ENCODE measurements at places on chromosomes 5 and 9.

- peaks cover 79% of the 10 kb centered on the region for H3K36me3 ChIP-seq
- H3K27me3 ChIP-seq = no peaks in the 10 kb centered on the region
- no peak overlapping the region for H3K4me3 ChIP-seq
- peak overlapping the region; percentile 63 for H3K27ac ChIP-seq
- no peak for DNase-seq
Observed at GRCh38 chr5:177336112-177336511, 15.4 kb downstream of the LMAN2 start.

DNA sequence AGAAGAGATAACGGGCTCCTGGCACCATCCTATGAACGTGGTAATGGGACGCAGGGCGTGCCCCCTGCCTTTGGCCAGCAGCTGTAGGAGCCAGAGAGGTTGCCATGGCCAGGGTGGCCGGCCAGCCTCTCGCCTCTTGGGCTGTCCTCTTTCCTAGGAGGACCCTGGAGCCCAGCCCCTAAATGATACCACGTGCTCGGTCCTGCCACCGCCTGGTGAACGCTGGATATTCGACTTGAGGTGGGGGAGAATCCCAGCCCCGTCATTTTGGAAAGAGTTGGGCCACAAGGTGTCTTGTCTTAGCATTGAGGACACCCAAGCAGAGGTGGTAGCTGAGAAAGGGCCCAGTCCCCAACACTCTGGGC lies 391 bp upstream of the NRG2 start:
- H3K36me3 ChIP-seq = no peaks in the 10 kb centered on the region
- H3K4me1 ChIP-seq = peaks cover 51% of the 10 kb centered on the region
- DNase-seq = peak; percentile 20
- H3K4me3 ChIP-seq = peak overlapping the region; percentile 86
- no peaks in the 10 kb centered on the region for H3K27me3 ChIP-seq
- peak overlapping the region; percentile 88 for H3K27ac ChIP-seq

- peaks cover 15% of the 10 kb centered on the region for H3K4me1 ChIP-seq
- no peak overlapping the region for H3K4me3 ChIP-seq
- no peak overlapping the region for H3K27ac ChIP-seq
- H3K27me3 ChIP-seq = peaks cover 55% of the 10 kb centered on the region
- DNase-seq = no peak
Observed at GRCh38 chr5:179241175-179241574, 104.1 kb downstream of the ADAMTS2 start.

GRCh38 chr5:41978676-41979075 lies 53.6 kb downstream of the FBXO4 start:
- H3K36me3 ChIP-seq = no peaks in the 10 kb centered on the region
- H3K27me3 ChIP-seq = no peaks in the 10 kb centered on the region
- peaks cover 5% of the 10 kb centered on the region for H3K4me1 ChIP-seq
- H3K4me3 ChIP-seq = no peak overlapping the region
- H3K27ac ChIP-seq = no peak overlapping the region
- no peak for DNase-seq

DNA sequence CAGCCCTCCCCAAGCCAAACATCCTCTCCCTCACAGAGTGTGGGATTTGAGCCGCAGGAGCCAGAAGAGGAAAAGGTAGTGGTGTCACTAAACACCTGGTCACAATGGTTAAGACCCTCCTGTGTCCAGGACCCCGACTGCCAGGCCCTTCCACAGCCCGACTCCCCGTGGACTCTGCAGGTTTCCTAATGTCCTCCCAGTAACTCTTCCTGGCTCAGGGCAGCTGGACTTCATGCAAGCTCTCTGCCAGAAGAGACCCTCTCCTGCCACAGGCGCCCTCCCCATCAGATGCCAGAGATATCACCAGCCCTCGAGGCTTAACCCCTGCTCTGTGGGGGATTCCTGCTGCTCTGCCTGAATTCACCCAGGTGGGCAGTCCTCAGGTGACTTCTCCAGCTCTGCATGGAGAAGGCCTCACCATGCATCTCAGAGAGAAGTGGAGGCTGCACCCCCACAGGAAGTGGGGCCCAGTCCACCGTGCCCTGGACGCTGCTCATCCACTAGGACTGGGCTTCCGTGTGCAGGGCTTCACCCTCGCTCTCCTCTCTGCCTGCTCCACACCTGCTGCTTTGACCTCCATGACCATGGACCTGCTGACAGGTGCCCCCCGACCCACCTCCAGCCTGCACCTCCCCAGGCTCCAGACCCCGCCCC lies 111.2 kb downstream of the ADAMTS2 start:
- DNase-seq = no peak
- H3K4me1 ChIP-seq = no peaks in the 10 kb centered on the region
- peaks cover 6% of the 10 kb centered on the region for H3K36me3 ChIP-seq
- no peak overlapping the region for H3K4me3 ChIP-seq
- H3K27me3 ChIP-seq = peaks cover 60% of the 10 kb centered on the region
- H3K27ac ChIP-seq = no peak overlapping the region

- no peak for DNase-seq
- no peak overlapping the region for H3K4me3 ChIP-seq
- H3K27me3 ChIP-seq = no peaks in the 10 kb centered on the region
- H3K36me3 ChIP-seq = no peaks in the 10 kb centered on the region
Observed at GRCh38 chr9:96412174-96412913, 5.8 kb downstream of the ZNF367 start.

- no peak for DNase-seq
- H3K27me3 ChIP-seq = peaks cover 5% of the 10 kb centered on the region
- no peaks in the 10 kb centered on the region for H3K4me1 ChIP-seq
- H3K4me3 ChIP-seq = no peak overlapping the region
- H3K27ac ChIP-seq = no peak overlapping the region
Observed at GRCh38 chr5:146788898-146789297, 89.7 kb downstream of the PPP2R2B start.

DNA sequence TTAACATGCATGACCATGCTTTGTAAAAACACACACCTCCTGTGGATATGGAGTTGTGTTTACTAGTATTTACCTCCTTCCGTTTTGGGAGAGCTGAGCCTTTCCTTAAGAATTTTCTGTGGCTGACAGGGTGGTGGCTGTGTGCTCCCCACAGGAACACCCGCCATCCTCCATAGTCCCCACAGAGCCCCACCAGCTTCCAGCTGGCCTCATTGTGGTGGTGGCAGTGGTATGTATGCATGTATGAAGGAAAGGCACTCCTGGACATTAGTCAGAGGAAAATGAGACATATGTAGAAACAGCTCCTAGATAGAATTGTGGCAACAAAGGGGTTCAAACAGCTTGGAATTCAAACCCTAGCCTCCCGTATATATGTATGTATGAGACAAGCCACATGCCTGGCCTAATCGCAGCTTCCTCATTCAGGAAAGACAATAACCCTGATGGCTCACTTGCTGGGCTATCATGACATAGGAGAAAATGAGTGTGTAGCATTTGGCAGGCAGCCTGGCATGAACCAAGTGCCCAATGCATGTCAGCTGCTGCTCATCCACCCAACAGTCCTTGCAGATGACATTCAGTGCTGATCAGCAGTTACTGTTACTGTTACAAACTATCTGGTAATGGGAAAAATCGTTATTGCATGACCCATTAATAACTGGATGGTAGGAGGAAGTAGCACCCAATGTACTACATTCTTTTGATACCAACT lies 459.7 kb downstream of the EBF1 start:
- peaks cover 19% of the 10 kb centered on the region for H3K4me1 ChIP-seq
- H3K27me3 ChIP-seq = no peaks in the 10 kb centered on the region
- no peak overlapping the region for H3K27ac ChIP-seq
- no peak overlapping the region for H3K4me3 ChIP-seq
- no peaks in the 10 kb centered on the region for H3K36me3 ChIP-seq

DNA sequence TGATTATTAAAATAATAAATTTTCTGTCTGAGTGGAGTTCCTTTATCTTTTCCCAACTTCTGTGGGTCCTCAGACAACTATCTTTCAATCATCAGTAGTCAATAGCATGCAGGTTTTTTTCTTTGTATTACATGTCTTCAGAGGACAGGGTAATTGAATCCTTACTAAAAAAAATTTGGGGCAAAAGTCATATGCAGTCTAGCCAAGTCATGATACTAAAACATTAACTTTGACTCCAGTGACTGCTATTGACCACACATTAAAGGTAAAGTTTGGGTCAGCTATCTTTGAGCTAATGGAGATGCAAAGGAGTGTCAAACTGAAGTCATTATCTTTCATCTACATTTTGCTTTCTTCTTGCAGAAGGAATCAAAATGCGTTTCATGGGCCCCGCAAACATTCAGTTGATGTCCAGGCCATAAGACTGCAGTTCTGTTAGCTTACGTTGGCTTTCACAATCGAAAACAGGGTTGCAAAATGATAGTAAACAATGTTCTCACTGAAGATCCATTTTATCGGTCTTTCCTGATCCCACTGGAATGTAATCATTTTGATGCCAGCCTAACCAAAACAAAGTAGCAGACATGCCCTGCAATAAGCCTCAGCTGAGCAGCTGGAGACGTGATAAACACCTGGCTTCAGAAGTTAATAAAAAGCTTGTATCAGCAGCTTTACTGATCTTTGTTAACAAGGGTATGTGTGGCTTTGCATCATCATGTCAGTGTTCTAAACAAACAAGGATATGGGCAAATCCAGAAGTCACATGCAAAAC lies 186.1 kb upstream of the PRLR start:
- H3K27me3 ChIP-seq = no peaks in the 10 kb centered on the region
- no peaks in the 10 kb centered on the region for H3K36me3 ChIP-seq
- no peak for DNase-seq
- no peaks in the 10 kb centered on the region for H3K4me1 ChIP-seq

GRCh38 chr9:115254287-115255180 lies 136.6 kb upstream of the TNC start:
- H3K4me3 ChIP-seq = no peak overlapping the region
- no peaks in the 10 kb centered on the region for H3K36me3 ChIP-seq
- no peak for DNase-seq
- no peaks in the 10 kb centered on the region for H3K4me1 ChIP-seq
- H3K27ac ChIP-seq = no peak overlapping the region

- no peaks in the 10 kb centered on the region for H3K36me3 ChIP-seq
- no peak overlapping the region for H3K4me3 ChIP-seq
- no peak overlapping the region for H3K27ac ChIP-seq
- H3K27me3 ChIP-seq = no peaks in the 10 kb centered on the region
- H3K4me1 ChIP-seq = no peaks in the 10 kb centered on the region
- no peak for DNase-seq
Observed at GRCh38 chr5:153043886-153044285, 446.6 kb upstream of the GRIA1 start.

DNA sequence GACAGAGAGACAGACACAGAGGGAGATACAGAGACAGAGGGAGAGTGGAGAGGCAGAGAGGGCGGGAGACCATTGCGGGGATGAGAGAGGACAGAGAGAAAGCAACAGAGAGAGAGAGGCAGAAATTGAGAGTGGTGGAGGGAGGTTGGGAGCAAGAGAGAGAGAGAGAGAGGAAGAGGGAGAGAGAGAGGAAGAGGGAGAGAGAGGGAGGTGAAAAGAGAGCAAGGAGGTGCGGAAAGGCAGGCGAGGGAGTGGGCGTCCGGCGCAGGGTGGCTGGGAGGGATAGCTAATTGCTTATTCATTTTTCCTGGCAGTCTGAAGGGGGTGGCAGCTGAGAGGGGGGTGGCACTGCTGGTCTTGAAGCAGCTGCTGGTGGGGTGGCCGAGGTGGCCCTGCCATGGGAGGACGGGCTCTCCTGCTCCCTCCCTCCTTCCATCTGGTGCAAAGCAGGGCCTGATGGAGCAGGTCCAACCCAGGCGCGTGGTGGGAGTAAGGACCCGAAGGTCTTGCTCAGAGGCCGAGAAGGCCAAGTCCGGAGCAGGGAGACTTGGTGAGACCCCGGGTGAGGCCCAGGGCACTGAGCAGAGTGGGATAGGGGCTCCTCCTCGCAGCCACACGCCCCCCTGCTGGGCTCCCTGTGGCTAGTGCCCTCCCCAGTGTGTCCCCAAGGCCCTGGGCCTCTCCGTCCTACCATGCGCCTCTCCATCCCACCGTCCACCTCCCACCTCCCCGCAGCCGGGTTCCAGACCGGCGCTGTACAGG lies 25.3 kb upstream of the RNU6ATAC start:
- peak overlapping the region; percentile 9 for H3K4me3 ChIP-seq
- H3K36me3 ChIP-seq = no peaks in the 10 kb centered on the region
- DNase-seq = no peak
- H3K27me3 ChIP-seq = no peaks in the 10 kb centered on the region
- no peak overlapping the region for H3K27ac ChIP-seq

- H3K27ac ChIP-seq = peak overlapping the region; percentile 87
- H3K27me3 ChIP-seq = no peaks in the 10 kb centered on the region
- H3K4me1 ChIP-seq = peaks cover 48% of the 10 kb centered on the region
- no peaks in the 10 kb centered on the region for H3K36me3 ChIP-seq
- no peak overlapping the region for H3K4me3 ChIP-seq
Observed at GRCh38 chr5:56588636-56589480, 226.5 kb upstream of the MAP3K1 start.

- no peaks in the 10 kb centered on the region for H3K36me3 ChIP-seq
- no peaks in the 10 kb centered on the region for H3K27me3 ChIP-seq
- DNase-seq = no peak
Observed at GRCh38 chr5:150246429-150246828, 43.1 kb downstream of the CAMK2A start.

GRCh38 chr5:147689426-147689825 lies 93.1 kb downstream of the JAKMIP2 start:
- no peak overlapping the region for H3K27ac ChIP-seq
- no peaks in the 10 kb centered on the region for H3K27me3 ChIP-seq
- H3K4me3 ChIP-seq = no peak overlapping the region

GRCh38 chr5:59430066-59430685 lies 463.4 kb downstream of the PDE4D start:
- H3K4me3 ChIP-seq = no peak overlapping the region
- H3K4me1 ChIP-seq = no peaks in the 10 kb centered on the region
- DNase-seq = no peak
- H3K36me3 ChIP-seq = no peaks in the 10 kb centered on the region
- no peaks in the 10 kb centered on the region for H3K27me3 ChIP-seq

GRCh38 chr9:27787891-27788290 lies 214.6 kb upstream of the C9orf72 start:
- H3K36me3 ChIP-seq = no peaks in the 10 kb centered on the region
- DNase-seq = no peak
- no peaks in the 10 kb centered on the region for H3K27me3 ChIP-seq

DNA sequence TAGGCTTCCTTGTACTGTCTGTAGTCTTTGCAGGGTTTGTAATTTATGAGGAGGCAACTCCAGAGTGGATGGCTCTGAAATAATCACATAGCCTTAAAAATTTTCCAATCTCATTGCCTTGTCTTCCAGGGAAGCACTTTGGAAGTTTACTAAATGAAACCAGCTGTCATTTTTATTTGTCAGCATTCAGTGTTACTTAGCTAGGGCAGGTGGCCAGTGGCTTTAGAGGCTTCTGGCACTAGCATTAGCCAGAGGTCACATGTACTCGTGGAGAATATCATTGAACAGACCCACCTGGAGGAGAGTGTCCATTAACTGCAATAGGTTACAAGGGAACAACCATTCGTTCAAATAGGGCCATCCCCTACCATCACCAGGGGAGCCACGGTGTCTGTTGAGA lies 160.3 kb upstream of the SLC28A3 start:
- no peak for DNase-seq
- H3K36me3 ChIP-seq = no peaks in the 10 kb centered on the region
- no peak overlapping the region for H3K27ac ChIP-seq

GRCh38 chr5:454936-455335 lies 12.0 kb downstream of the EXOC3 start:
- peak; percentile 11 for DNase-seq
- H3K36me3 ChIP-seq = peaks cover 97% of the 10 kb centered on the region
- no peaks in the 10 kb centered on the region for H3K4me1 ChIP-seq
- H3K4me3 ChIP-seq = no peak overlapping the region
- H3K27me3 ChIP-seq = no peaks in the 10 kb centered on the region

Measured in left ventricle myocardium inferior (tissue), 1 donor.